ENCODE measurements at places on chromosomes 11 and 22.

GRCh38 chr11:34269694-34270245 lies 88.0 kb downstream of the ABTB2 start:
- no peak for DNase-seq

- DNase-seq: no peak
Observed at GRCh38 chr11:13045734-13046133, 36.6 kb downstream of the RASSF10 start.

GRCh38 chr11:38577769-38578168 lies 1979.7 kb upstream of the RAG2 start:
- DNase-seq: no peak

GRCh38 chr11:57434640-57435546 lies 8.0 kb upstream of the SLC43A3 start:
- DNase-seq: peak; percentile 53

DNA sequence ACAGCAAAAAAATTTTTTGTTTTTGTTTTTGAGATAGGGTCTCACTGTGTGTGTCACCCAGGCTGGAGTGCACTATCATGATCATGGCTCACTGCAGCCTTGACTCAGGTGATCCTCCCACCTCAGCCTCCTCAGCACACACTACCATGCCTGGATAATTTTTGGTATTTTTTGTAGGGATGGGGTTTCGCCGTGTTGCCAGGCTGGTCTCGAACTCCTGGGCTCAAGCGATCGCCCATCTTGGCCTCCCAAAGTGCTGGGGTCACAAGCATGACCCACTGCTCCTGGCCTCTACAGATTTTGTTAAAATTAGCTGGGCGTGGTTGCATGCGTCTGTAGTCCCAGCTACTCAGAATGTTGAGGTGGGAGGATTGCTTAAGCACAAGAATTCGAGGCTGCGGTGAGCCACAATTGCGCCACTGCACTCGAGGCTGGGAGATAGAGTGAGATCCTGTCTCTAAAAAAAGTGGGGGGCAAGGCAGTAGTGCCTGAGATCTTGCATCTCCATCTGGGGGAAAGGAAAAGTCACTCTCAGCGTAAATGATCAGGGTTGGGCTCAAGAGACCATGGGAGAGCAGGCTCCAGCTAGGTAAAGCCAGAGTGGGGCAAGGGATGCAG lies 10.6 kb upstream of the DGKZ start:
- DNase-seq: peak; percentile 68

DNA sequence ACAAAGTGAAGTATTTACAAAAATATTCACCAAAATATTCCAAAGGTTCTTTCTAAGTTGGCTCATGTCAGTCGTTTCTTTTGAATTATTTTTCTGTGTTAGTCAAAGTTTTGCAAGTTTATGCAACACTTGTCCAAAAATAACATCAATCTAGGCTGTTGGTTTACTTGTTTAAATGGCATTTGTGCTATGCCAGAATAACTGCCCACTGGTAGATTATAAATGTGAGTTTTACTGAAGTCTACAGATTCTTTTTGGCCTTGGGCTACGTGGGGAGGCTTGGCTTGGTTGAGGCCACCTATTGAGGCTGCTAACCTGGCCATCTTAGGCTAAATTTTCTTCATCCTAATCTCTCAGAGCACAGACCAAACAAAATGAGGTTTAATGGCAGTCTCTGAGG lies 1091.9 kb upstream of the RAG2 start:
- DNase-seq: no peak

Measured in GF-D8 (cell line).